ENCODE measurements at places on chromosomes 2 and 18. TPM values are rescaled to one million over a fixed set of nuclear protein-coding genes. Genes with fewer than 3 reads are reported as not detected.

DNA sequence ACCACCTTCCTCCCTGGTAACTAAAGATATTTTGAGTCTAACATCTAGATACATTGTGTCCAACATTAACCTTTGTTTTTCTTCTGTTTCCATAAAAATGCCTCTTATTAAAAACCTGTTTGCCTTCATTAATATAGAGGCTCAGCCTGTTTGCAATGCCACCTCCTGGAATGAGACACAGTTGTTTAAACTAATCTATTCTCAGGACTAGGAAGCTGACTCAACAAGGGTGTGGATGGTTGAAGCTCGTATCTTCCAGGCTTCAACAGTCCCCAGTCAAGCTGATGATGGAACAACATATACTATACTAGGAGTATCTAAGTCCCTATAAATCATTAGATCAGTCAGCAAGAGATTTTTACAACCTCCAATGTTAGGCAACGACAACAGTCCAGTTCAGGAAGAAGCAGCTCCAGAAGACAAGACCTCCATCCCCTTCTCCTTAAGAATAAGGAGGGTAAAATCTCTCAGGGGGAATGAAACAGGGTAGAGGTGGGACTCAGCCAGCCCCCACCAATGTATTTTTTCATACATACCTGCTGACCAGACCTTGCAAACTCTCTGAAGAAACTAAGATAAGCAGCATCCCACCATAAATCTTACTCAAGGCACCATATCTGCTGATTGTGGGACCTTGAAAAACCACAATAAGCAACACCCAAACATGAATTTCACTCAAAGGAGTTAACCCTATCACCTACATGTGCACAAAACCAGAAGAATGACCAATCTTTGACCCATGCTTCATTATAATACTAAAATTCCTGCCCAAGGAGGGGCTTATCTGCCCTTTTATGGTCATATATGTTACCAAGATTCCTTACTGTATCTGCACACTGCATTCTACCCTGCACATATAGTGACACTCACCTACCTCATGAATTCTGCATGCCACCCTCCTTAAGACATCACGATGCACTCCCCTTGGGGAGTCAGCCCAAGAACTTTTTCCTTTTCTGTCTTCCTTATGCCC, 21.4 kb downstream of the ZNF24 start:
- no peak for DNase-seq

DNA sequence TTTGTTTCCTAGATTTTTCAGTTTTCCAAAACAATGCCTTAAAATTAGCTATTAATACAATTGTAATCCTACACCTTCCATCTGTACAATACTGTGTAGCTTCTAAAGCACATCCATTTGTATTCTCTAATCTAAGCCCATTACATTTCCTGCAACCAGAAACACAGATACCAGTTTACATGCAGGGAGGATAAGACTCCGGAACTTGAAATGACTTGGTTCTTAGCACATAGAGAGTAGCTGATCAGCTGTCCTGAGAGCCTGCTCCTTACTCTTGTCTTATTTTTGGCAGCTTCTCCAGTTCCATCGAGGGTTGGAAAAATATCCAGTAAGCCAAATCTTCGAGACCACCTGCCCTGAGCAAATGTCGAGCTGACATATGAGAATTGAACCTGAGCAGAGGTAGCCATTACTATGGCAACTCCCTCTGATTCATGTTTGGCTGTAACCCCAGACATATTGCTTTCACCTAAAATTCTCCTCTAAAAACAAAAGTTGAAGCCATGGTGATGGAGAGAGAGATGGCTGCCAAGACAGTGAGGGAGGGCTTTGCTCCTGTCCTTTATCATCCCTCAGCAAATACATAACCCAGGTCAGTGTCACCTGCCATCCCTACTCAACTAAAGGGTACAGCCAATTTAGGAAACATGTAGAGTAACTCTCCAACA, 542.8 kb downstream of the IRS1 start:
- no peak for DNase-seq

- DNase-seq, result no peak
These were observed 559.5 kb upstream of the GCFC2 start for GRCh38 chr2:76270096-76270710.

- no peak for DNase-seq
These were observed 87.0 kb downstream of the HDAC4 start for GRCh38 chr2:239313776-239314175.

DNA sequence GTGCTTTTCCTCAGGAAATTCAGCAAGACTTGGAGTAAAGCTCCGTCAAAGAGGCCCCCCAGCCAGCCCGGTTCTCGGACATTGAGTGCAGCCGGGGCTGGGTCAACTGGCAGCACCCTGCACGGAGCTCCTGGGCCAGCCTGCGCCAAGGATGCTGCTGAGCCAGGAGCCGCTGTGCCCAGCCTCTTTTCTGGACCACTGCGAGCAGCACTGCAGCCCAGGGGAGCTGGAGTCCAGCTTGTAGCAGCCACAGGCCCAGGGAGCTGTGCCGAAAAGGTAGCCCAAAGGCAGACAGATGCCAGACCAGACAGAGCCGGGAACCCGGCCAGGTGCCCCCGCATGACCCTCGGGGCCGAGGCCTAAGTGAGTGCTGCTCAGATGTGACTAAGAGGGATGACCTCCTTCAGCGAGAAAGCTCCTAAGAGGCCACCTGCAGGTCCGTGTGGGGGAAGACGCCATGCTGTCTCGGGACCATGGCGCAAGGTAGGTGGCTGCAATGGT, 7.3 kb downstream of the CLHC1 start:
- DNase-seq, result no peak

DNA sequence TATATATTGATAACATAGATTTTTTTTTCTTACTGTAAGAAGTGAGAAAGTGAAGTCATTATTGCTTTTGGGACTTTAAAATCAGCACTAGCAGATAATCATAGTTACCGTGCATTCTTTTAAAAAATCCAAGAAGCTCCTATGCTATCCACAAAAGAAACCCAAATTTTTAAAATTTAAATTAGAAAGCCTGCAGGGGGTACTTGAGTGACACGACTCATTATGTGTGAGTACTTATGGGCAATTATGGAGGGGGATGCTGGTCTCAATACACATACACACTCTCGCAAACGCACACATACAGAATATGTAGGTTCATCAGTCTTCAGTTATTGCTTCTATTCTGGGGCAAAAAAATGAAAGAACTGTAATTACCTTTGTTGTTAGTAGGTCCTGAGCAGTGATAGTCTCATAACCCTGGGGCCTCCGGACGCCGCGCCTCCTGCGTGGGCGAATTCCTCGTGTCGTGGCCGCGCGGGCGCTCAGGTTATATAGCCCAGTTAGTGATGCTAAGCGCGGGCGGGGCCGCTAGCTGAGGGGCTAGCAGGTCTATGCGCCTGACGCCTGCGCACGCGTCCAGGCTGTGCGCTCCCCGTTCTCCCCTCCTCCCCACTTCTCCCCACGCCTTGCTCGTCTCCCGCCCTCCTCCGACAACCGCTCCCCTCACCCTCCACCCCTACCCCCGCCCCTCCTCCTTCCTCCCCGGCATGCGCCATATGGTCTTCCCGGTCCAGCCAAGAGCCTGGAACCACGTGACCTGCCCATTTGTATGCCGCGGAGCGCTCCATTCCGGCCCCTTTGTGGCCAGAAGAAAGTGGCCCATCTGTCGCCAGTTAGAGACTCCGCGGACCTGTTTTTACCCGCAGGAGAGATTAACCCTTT, at the start of gene NEUROD1:
Gene NEUROD1 (minus strand): TSS at position 463 of the 882 bp plus-strand sequence. CDS start 1,657 bp downstream, outside the sequence.
- DNase-seq, result no peak

- DNase-seq, result no peak
These were observed 77.5 kb downstream of the NCK2 start for GRCh38 chr2:105822186-105822585.

DNA sequence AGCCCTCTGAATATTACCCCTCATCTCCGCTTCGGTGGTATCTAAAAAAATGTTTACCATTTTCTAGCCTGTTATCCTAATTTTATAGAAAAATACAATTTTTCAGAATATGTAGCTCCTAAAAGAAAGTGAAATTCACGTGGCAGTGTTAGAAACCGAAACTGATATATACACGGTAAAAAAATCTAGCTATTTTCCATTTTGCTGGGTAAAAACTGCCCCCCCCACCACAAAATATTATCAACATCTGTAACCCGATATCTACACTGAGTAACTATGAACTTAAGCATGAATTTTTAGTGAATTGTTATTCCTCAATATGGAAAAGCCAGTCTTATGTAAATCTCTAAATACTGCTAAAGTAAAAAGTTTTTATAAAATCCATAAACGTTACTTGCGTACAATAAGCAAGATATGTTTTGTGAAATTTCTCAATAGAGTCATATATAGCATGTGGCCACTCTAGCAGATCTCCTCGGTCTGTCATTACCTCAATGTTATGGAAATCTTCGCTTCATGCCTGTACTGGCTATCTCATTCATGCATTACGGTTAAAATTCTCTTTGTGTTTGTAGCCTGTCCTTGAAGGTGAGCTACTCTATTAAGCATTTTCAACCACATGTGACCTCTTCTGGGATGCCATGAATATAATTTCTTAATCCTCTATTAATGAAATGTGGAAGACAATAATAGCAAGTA, 524.2 kb downstream of the TRIB2 start:
- no peak for DNase-seq

DNA sequence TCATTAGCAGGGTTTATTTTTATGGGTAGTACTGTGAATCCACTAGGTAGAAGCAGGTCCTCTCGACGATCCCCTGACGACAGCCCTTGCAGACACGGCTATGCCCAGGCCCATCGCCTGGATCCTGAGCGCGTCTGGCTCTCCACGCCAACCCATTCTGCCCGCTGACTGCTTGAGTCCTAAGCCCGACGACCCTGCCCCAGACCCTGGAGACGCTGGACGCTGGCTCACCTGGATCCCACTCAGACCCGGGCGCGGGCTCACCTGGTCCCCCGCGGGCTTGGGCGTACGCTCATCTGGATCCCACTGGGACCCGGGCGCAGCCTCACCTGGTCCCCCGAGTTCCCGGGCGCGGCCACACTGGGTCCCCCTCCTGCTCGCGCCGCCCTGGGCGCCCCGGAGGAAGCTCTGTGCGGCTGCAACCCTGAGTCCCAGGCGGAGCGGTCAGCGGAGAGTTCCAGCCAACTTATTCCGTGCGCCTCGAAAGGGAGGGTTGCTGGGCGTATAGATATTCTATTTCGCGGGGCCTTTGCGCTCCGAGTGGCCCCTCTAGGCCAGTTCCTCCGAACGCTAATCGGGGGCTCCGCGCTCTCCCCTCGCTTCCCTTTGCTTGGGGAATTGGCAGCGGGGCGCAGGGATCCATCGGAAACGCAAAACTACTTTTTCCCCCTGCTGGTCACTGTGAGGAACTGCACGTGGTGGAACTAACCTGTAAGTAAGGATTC, 22.4 kb upstream of the RMP24 start:
- DNase-seq, result peak; percentile 48

DNA sequence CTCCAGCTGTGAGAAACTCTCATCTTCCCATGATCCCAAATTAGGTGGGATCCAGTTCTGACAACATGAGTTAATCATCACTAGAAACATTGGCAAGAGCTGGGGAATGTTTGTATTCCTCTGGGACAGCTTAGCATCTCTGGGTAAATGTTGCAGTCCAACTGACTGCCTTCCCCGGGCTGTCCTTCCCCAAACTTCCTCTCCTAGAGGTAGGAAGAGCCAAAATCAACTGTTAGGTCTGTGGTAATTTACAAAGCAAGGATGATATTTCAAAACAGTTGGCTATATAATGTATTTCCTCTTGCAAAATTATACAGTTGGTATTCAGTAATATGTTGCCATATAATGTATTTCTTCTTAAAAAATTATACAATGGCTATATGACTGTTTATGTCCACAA, 148.5 kb downstream of the MGAT5 start:
- no peak for DNase-seq

DNA sequence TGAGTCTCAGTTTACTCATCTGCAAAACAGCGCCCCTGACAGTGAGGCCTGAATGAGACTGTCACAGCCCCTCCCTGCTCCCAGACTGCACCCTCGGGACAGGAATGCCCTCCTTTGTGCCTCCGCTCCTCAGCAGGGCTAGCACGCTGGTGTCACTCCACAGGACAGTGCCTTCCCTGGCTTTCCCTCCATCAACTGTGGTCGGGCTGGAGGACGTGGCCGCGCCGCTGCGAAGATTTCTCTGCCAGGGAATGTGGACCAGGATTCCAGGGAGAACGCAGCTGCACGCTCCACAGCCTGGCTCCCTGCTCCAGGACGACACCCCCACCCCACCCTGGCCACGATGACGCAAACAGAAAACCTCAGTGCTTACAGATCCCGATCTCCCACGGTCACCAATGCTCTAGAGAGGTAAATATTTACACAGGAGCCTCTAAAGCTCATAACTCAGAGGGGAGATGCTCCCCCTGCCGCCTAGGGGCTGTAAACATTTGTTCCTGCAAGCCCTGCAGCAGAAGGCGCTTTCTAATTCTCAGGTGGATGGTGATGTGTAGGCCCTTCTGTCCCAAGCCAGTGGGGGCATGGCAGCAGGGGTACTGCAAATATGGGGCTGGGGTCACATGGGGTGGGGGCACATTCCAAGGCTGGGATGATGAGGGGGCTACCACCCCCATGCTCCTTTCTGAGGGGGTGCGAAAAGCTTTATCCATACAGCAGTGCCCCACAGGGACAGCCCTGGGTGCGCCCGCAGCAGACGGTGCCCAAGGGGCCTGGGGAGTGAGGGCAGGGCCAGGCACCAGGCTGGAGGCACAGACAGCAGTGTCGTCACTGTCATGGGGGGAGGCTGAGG, 12.4 kb downstream of the HS6ST1 start:
- DNase-seq, result no peak

GRCh38 chr2:62506421-62506750, 391 bp upstream of the TMEM17 start:
- DNase-seq, result no peak

GRCh38 chr2:56053679-56054078, 130.1 kb upstream of the EFEMP1 start:
- DNase-seq, result no peak

DNA sequence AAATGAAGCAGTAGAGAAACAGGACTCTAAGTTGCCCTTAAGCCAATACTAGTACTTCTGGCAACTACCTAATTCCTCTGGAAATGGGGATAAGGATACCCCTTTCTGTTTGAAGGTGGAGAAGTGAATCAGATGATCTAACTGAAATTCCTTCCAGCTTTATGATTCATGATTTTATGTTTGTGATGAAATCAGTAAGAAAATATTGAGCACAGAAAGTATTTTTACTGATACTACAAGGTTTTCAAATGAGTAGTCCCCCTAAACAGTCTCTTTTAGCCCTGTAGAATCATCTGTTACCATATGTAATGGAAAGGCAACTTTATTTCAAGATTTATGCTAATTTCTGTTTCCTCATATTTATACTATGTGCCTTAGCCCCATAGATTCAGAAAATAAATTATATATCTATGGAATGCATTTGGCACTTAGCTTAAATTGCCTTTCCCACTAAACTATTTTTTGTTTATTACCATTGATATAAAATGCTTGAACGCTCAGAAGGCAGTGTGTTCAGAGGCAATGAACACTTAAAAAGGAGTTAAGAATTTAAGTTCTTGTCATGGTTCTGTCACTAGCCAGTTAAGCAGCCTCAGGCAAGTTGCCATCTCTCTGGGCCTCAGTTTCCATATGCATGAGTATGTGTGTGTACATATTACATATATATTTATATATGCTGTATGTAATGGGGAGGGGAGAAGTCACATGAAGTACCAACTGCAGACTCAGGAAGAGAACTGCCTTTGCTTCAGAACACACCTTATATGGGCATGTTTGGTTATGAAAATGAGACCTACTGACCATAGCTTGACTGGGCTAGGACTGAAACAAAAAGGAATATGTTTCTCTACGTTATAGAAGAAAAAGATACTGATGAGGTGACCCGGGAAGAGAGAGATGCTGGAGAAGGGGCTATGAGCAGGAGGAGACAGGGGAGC, 97.7 kb downstream of the CDC42EP3 start:
- DNase-seq, result no peak

DCDC2C gene
- total RNA-seq, result not detected

GEN1 gene
- total RNA-seq, result 7.4 TPM

RAB6D gene
- 1.3 TPM for total RNA-seq

CCBE1 gene
- total RNA-seq, result 3.6 TPM

Data from dorsolateral prefrontal cortex (tissue), 122 donors.